ENCODE measurements at places on chromosomes 12 and 14. TPM values are rescaled to one million over a fixed set of nuclear protein-coding genes. Genes with fewer than 3 reads are reported as not detected.
A peak's percentile ranks its signal among the peaks of the same experiment; 100 is the strongest.

DNA sequence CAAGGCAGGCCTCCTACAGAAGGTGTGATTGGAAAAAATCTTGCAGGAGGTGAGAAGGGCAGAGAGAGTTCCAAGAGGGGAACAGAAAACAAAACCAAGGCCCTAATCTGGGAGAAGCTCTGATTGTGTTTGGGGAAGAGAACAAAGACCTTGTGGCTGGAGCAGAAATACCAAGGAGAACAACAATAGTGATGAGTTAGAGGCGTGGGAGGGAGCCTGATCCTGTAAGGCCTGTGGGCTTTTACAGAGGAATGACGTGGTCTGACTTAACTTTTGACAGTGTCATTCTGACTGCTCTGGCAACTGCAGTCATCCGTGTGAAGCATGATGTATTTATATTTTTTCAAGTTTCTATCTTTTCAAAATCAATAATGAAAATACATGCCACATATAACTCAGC is 200.6 kb downstream of the ANO4 start:
- H3K27me3 ChIP-seq, result no peaks in the 10 kb centered on the region
- DNase-seq, result peak; percentile 45
- no peaks in the 10 kb centered on the region for H3K36me3 ChIP-seq
- H3K4me3 ChIP-seq, result no peak overlapping the region
- H3K27ac ChIP-seq, result no peak overlapping the region

DNA sequence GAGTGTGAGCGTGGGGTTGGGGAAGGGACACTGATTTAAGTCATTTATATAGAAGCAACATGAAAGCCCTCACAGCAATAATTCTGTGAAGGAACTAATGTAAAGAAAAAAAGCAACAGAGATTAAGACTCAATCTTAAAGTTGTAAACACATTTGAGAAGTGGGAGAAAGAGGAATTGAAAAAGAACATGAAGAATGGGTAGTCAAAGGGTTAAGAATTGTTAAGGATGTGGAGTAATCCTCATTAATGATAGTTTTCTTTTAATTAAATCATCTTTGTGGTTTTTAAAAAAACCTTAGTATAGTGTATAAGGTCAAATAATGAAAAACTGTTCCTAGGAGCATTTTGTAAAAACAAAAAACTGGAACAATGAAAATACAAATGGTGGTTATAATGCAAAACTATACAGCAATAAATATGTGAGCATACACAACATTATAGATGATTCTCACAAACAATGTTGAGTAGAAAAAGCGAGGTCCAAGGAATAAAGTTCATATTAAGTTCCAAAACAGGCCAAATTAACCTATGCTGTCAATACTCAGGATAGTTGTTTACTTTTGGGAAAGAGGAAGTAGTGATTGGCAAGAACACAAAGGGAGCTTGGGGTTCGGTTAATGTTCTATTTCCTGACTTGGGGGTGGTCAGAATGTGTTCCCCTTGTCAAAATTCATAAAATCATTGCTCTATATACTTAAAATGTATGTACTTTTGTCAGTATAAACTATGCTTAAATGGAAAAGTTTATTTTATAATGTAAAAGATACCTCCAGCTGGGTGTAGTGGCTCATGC is 120.4 kb upstream of the ATF7IP start:
- H3K4me1 ChIP-seq, result no peaks in the 10 kb centered on the region
- no peaks in the 10 kb centered on the region for H3K27me3 ChIP-seq
- H3K36me3 ChIP-seq, result no peaks in the 10 kb centered on the region
- no peak overlapping the region for H3K27ac ChIP-seq

DNA sequence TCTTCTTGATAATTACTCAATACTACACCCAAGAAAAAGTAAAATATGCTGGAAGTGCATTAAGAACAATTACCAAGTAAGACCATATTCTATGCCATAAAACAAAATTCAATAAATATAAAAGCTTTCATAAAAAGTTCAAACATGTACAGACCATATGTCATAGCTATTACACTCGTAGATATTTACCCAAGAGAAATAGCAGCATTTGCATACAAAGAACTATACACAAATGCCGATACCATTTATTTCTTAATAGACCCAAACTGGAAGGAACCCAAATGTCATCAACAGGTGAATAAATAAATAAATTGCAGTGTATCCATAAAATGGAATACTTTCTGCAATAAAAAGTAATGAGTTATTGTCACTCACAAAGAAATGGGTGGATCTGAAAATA is 78.3 kb upstream of the SLC16A7 start:
- H3K4me3 ChIP-seq, result no peak overlapping the region
- no peaks in the 10 kb centered on the region for H3K27me3 ChIP-seq
- no peaks in the 10 kb centered on the region for H3K36me3 ChIP-seq
- no peak overlapping the region for H3K27ac ChIP-seq

DNA sequence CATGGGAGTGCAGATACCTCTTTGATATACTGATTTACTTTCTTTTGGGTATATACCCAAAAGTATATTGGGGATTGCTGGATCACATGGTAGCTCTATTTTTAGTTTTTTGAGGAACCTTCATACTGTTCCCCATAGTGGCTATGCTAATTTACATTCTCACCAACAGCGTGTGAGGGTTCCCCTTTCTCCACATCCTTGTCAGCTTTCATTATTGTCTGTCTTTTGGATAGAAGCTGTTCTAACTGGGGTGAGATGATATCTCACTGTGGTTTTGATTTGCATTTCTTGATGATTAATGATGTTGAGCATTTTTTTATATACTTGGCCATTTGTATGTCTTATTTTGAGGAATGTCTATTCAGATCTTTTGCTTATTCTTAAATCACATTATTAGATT is 44.1 kb upstream of the JDP2 start:
- H3K4me1 ChIP-seq, result no peaks in the 10 kb centered on the region
- H3K4me3 ChIP-seq, result no peak overlapping the region
- H3K36me3 ChIP-seq, result no peaks in the 10 kb centered on the region

DNA sequence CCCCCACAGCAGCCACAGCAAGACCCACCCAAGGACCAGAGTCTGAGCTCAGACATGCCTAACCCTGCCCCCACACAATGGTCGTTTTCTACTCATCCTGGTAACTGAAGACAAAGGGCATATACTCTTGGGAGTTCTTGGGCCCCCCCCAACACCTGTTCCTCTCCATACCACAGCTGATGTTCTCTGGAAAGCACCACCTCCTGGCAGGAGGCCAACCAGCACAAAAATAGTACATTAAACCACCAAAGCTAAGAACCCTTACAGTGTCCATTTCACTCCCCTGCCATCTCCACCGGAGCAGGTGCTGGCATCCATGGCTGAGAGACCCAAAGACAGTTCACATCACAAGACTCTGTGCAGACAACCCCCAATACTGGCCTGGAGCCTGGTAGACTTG is 80.6 kb upstream of the DAAM1 start:
- no peaks in the 10 kb centered on the region for H3K36me3 ChIP-seq
- no peaks in the 10 kb centered on the region for H3K27me3 ChIP-seq
- no peak overlapping the region for H3K4me3 ChIP-seq
- H3K4me1 ChIP-seq, result no peaks in the 10 kb centered on the region
- H3K27ac ChIP-seq, result no peak overlapping the region

DNA sequence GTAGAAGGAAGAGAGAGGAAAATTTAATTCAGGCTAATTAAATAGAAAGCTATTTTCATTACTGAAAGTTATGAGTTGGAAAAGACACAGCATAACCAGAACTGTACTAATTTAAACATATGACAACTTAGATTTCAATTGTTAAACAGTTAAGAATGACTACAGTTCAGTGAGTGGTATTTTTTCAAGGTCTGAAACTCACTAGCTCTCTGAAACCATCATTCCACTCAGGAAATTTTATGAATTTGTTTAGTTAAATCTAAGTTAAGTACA is 62.4 kb downstream of the EPS8 start:
- no peaks in the 10 kb centered on the region for H3K27me3 ChIP-seq
- no peaks in the 10 kb centered on the region for H3K36me3 ChIP-seq
- DNase-seq, result no peak
- peaks cover 31% of the 10 kb centered on the region for H3K4me1 ChIP-seq

- H3K4me3 ChIP-seq, result no peak overlapping the region
- H3K4me1 ChIP-seq, result peaks cover 12% of the 10 kb centered on the region
- no peaks in the 10 kb centered on the region for H3K36me3 ChIP-seq
- DNase-seq, result peak; percentile 91
- no peak overlapping the region for H3K27ac ChIP-seq
Observed at GRCh38 chr12:108635201-108635996, 1.7 kb upstream of the SELPLG start.

DNA sequence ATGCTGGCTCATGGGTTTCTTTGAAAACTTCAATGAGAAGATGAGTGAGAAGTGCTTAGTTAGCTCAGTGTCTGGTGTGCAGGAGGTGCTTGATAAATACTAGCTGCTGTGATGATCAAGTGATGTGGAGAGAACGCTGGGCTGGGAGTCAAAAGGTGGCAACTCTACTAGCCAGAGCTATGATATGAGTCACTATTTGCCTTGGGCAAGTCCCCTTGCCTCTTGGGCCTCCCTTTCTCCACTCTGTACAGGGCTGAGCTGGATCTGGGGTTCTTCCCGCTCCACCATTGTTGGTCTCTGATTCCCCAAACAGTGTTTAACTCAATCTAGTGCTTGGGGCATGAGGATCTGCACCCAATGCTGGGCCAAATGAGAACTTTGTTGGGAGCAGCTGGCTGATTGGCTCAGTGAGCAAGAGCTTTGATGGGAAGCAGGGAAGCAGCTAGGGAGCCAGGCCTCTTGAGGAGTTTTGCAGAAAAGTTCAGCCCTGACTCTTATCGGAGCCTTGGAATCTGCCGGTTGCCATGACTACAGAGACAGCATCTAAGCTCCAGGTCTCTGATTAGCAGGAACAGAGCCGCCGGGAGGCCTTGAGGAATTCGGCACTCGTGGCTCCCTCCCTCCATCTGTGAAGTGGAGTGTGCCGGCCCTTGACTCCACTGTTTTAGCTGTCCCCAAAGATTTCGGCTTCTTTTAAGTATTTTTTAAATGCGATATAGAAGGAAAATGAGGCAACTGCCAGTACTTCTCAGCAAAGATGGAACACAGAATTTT is 82.1 kb upstream of the HSPB8 start:
- no peak overlapping the region for H3K4me3 ChIP-seq
- no peak for DNase-seq
- no peaks in the 10 kb centered on the region for H3K4me1 ChIP-seq

GRCh38 chr14:41285186-41285748 is 321.4 kb upstream of the LRFN5 start:
- no peak overlapping the region for H3K27ac ChIP-seq
- H3K36me3 ChIP-seq, result no peaks in the 10 kb centered on the region
- no peak for DNase-seq
- no peak overlapping the region for H3K4me3 ChIP-seq
- H3K4me1 ChIP-seq, result no peaks in the 10 kb centered on the region
- no peaks in the 10 kb centered on the region for H3K27me3 ChIP-seq

DNA sequence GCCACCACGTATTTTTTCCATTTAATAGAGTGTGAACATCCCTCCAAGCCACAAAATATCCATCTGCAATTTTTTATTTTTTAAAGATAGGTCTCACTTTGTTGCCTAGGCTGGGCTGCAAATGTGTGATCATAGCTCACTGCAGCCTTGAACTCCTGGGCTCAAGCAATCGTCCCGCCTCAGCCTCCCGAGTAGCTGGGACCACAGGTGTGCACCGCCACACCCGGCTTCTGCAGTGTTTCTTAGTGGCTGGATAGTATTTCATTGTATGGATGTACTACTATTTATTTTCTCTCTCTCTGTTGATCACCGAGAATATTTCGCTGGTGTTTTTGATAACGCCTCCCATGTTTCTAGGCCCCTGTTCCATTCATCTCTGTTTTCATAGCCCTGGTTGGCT is 17.5 kb downstream of the MLXIP start:
- peaks cover 30% of the 10 kb centered on the region for H3K4me1 ChIP-seq
- peaks cover 5% of the 10 kb centered on the region for H3K36me3 ChIP-seq
- no peak overlapping the region for H3K4me3 ChIP-seq
- DNase-seq, result no peak
- H3K27ac ChIP-seq, result no peak overlapping the region

DNA sequence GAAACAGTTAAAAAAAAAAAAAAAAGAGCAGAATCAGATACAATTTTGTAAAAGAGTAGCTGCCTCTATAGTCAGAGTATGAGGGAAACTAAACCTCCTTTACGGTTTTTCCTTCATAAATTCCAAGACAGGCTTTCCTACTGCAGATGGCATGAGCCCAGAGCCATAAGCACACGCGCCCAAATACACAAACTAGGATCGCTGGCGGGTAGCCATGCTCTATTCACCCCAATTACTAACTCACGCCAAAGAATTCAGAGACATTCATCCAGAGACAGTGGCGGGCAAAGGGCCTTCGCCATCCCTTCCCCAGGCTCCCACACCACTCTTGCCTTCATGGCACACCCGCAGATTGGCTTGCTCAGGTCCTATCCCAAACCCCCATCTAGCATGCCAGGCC is 48.2 kb downstream of the MOK start:
- H3K4me3 ChIP-seq, result no peak overlapping the region
- H3K36me3 ChIP-seq, result no peaks in the 10 kb centered on the region
- no peaks in the 10 kb centered on the region for H3K4me1 ChIP-seq
- no peaks in the 10 kb centered on the region for H3K27me3 ChIP-seq

DNA sequence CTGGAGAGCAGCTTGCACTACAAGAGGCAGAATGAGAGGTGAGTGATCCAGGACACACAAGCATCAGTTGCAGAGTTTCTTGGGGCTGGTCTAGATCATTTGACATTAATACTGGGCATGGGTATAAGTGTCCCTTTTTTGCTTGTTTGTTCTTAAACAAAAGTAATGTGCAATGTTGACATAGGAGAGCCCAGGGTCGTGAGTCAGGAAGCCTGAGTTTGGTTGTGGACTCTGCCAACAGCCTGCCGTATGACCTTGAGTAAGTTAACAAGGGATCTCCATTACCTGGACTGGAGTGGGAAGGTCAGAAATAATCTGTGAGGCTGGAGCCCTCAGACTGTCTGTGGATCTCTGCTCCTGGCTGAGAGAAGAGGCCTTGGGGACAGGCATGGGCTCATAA is 170.3 kb downstream of the KCNA5 start:
- H3K27ac ChIP-seq, result no peak overlapping the region
- no peak overlapping the region for H3K4me3 ChIP-seq
- no peaks in the 10 kb centered on the region for H3K36me3 ChIP-seq
- no peaks in the 10 kb centered on the region for H3K27me3 ChIP-seq
- DNase-seq, result no peak
- H3K4me1 ChIP-seq, result no peaks in the 10 kb centered on the region

SHMT2 gene
- total RNA-seq, result 94.1 TPM

CCER1 gene
- not detected for total RNA-seq

SMCO3 gene
- total RNA-seq, result 0.16 TPM

ENDOU gene
- not detected for total RNA-seq
